Effector memory CD8-positive, alpha-beta T cell (primary cell): ENCODE measurements at places on chromosomes 16 and 17.

- DNase-seq = no peak
Observed at GRCh38 chr17:67241719-67242341, 3.2 kb downstream of the HELZ start.

- no peak for DNase-seq
Observed at GRCh38 chr17:17060930-17061329, 18.7 kb downstream of the MPRIP start.

GRCh38 chr16:71645450-71645849 lies 19.5 kb downstream of the MARVELD3 start:
- no peak for DNase-seq

DNA sequence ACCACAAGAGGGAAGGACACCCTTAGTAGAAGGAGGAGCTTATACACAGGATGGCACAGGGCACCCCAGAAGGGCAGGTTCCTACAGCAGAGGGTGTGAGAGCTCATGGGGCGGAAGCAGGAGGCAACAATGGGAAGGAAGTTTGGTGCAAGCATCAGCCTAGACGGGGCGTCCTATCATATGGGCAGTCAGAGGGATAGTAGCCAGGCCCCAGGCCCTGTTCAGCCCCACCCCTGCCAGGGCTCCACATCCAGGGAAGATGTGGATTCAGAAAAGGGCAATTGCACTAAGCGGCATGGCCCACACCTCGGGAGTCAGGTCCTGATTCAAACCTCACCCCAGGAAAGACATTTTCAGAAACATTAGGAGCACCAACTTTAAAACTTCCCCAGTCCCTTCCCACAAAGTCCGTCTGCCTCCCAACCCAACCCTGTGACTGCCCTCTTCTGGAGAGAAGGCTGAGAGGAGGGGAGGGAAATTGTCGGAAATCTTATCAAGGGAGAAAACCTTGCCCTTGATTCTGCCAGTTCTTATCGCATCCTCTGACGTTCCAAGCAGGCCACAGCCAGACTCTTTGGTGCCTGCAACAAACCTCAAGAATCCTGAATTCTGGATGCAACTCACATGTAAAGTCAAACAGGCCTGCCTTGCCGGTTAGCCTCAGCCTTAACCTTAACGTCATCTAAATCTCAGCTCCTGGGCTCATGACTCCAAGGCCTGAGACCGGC lies 198.8 kb upstream of the CDH5 start:
- DNase-seq = no peak

GRCh38 chr17:2656283-2656682 lies 55.3 kb downstream of the CLUH start:
- DNase-seq = no peak

- no peak for DNase-seq
Observed at GRCh38 chr17:6969323-6969726, 26.5 kb upstream of the ALOX12 start.

- no peak for DNase-seq
Observed at GRCh38 chr16:67441907-67442306, 11.0 kb downstream of the HSD11B2 start.
